ENCODE measurements at places on chromosomes 6 and 20.

DNA sequence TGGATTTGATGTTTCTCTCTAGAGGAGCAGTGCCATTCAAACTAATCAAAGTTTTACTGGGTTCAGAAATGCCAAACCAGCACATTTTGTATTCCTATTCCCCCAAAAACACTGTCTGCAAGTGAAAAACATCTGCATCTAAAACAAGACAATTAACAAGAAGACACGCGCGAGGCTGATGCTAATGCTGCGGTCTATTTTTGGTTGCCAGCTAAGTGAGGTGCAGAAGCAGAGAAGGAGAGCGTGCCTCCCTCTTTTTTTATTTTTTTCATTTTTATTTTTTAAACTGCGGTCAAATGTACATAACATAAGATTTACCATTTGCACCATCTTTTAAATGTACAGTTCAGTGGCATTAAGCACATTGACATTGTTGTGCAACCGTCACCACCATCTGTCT lies 641.1 kb downstream of the DHX35 start:
- DNase-seq: no peak

GRCh38 chr6:116564921-116565872 lies 6.1 kb upstream of the RWDD1 start:
- no peak for DNase-seq

- DNase-seq: peak; percentile 67
These were observed 30.6 kb downstream of the COL11A2 start for GRCh38 chr6:33161354-33162331.

GRCh38 chr20:2301164-2301622 lies 5.4 kb downstream of the TGM3 start:
- no peak for DNase-seq

GRCh38 chr6:41441598-41442351 lies 104.4 kb upstream of the FOXP4 start:
- no peak for DNase-seq
